ENCODE measurements at places on chromosomes 5 and 9.
A peak's percentile ranks its signal among the peaks of the same experiment; 100 is the strongest.

DNA sequence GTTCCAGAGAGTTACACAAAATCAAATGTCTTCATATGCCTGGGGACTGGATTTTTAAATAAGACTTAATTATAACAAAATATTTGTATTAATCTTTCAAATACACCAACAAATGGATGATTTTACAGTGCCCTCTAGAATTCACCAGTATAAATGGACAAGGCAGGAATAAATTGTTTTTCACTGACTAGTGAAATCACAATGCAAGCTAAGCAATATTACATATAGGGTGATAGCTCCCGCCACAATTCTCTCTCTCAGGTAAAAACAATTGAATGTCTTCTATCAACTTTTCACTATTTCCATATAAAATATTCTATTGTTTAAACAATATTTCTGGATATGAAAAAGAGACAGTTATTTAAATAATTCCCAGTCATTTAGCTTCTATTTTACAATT, 8.0 kb upstream of the CCDC112 start:
- DNase-seq: no peak

GRCh38 chr5:174387448-174387847, 336.9 kb upstream of the MSX2 start:
- DNase-seq: no peak

DNA sequence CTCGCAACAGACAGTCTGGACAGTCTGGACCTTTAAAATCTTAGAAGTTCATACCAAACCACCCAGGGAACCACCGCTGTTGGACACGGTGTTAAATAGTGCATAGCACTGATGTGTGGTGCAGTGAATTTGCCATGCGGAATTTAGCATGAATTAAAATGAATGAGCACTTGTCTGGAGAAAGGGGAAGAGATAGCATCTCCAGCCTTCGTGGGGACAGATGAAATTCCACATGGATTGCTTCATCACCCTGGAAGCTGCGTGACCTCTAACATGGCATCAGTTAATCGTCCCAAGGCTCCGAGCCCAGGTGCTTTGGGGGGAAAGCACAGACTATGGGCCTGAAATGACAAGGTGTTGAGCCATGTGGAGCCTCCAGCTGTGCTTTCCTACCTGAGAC, 91.4 kb downstream of the ADAMTS16 start:
- no peak for DNase-seq

- DNase-seq: no peak
Observed at GRCh38 chr9:83382421-83382820, 155.8 kb downstream of the FRMD3 start.

GRCh38 chr5:160651692-160652645, 200.0 kb downstream of the ATP10B start:
- DNase-seq: no peak

- peak; percentile 85 for DNase-seq
Observed at GRCh38 chr9:129697656-129698253, 32.3 kb downstream of the PRRX2 start.
